ENCODE measurements at places on chromosomes 11 and 22.

- DNase-seq = no peak
These were observed 13.2 kb downstream of the MYH9 start for GRCh38 chr22:36374603-36375024.

GRCh38 chr11:80188076-80188627 is 747.3 kb upstream of the TENM4 start:
- no peak for DNase-seq

GRCh38 chr22:40118979-40119378 is 58.7 kb upstream of the TNRC6B start:
- DNase-seq = no peak

GRCh38 chr11:128407962-128408361 is 179.4 kb downstream of the ETS1 start:
- no peak for DNase-seq

DNA sequence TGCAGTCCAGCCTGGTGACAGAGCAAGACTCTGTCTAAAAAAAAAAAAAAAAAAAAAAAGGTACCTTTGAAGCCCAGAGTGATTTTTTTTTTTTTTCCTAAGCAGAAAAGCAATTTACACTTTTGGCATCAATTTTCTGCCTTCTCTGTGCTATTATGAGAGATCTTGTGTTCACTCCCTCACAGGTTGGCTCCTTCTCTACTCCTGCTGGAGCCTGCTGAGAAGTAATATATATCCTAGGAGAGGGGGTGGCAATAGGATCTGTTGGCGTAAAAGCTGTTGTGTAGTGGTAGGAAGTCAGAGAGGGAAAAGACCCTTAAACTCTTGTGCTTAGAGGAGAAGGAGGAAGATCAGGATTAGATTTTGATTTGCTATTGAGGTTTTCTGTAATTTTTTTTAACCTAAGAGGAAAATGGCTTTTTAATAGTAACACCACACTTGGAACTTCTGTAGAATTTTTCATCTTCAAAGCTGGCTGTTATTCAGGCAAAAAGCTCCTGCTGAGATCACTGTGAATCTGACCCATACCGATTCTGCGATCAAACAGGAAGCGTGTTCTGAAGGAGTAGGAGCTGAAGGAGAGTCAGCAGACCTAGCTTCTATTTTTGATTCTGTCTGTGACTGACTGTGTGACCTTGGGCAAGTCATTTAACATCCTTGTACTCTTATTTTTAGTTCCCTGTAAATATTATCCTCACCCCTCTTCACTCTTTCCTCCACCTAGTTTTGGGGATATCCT is 77.7 kb downstream of the TRIM44 start:
- DNase-seq = no peak

DNA sequence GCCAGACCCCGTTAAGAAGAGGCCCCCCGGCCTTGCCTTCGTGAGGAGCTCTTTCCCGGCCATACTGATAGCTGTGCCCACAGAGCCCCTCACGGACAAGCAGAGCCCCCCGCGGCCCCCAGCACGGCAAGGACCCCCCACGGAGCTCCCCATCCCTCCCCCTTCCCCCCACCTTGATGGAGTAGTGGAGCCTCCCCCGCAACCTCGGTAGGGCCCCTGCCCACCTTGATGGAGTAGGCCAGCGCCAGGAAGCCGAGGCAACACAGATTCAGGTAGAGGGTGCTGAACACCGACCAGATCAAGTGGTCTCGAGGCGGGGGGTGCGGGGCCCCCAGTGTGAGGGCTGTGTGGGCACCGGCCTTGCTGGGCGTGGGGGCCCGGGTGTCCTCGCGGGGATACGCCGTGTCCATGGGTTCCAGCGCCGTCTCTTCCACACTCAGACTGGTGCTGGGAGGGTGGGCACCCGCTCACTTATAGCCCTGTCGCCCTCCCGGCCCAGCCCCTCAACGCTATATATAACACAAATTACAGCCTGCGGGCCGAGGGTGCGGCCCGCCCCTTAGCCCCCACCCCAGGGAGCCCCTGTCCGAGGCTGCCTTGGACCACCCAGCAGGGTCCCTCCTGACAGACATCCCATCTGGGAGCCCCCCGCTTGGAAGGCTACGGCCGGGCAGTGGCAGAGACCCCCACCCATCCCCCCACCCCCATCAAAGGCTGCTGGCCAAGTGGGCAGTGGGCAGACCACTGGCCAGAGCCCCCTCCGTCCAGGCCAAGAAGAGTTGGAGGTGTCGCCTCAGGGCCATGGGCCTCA is at the start of gene IFITM5:
IFITM5 (minus strand) TSS at position 446 of the 811 bp plus-strand sequence; CDS start at position 410, 36 bp downstream.
- no peak for DNase-seq

DNA sequence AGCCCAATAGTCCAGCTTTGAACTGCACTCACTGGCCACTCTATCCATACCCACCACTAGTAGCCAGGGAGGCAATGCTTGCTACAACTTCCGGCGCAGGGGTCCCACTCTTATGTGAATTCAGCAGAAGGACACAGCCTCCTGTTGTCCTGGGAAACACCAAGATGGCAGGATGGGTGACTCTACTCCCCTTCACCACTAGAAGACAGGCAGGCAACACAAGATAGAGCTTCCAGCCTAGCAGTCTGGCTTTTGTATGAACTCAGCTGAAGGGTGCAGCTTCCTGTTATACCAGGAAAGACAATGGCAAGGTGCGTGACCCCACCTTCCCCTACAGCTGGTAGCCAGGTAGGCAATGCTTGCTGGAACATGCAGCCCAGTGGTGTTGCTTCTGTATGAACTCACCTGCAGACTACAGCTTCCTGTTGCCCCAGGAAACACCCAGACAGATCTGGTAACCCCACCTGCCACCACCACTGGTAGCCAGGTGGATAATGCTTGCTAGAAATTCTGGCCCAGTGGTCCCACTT is 205.2 kb upstream of the KIRREL3 start:
- no peak for DNase-seq

DNA sequence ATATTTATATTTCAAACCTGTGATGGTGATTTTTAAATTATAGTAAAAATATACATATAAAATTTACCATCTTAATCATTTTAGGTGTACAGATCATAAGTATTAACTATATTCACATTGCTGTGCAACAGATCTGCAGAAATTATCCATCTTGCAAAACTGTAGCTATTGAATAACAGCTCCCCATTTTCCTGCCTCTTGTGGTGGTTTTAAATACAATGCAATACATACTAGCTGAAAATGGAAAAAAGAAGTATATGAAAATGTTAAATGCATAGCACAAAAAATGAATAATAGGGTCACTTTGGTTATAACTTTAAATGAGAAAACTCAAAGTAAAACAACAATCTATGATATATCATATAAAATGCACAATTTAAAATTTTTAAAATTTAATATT is 130.9 kb upstream of the VPREB1 start:
- no peak for DNase-seq

- DNase-seq = no peak
These were observed 3.0 kb downstream of the ELMOD1 start for GRCh38 chr11:107593951-107594350.

DNA sequence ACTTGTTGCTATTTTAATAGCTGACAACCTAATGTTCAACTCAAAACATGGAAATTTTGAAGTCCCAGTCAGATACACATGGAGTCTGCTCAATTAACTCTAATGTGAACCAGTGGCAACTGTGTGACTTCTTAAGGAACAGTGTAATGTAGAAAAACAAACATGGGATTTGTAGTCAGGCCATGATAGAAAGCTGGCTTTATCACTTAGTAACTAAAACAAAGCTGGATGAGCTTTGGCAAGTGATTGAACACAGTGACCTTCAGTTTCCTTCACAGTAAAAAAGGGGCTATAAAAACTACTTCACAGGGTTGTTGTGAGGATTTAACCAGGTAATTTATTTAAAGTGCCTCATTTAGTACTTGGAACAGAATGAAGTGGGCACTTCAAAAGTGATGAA is 62.6 kb downstream of the PRCP start:
- no peak for DNase-seq

- no peak for DNase-seq
These were observed 28.4 kb downstream of the ARFGAP2 start for GRCh38 chr11:47148270-47148669.

DNA sequence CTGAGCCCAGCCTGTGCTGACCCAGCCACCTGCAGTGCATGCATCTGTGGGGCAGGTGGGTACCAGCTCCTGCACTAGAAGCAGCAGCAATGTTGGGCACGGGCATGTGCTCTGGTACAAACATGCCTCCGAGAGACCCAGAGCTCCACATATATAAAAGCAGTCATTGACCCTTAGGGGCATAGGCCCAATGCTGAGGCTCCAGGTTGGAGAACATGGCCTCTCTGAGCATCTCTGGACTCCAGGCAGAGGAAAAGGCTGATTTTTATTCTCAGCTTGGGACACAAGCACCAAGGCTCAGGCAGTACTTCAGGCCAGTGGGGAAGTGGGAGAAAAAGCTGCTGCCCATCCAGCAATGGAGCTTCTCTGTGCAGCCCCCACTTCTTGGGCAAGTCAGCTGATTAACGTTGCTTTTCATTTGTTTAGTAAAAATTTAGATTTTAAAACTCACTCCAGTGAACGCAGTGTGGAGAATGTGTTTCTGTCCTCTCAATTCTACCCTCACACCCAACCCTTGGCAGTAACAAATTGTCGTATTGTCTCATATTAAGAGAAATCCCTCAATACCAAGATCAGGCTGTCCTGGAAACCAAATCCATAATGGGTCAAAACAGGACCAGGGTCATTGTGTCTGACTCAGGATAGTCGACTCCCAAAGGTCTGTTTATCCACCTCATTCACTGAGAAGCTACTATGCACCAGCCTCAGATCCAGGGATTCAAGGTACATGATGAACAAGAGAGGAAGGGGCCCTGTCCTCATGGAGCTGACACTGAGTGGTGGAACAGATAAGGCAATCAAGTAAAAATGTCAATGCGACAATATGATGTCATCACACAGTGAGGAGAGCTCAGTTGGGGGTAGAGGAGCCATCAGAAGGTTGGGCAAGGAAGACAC is 50.6 kb upstream of the TOP3B start:
- DNase-seq = no peak

- DNase-seq = no peak
These were observed 20.3 kb downstream of the MB start for GRCh38 chr22:35596821-35597220.

GRCh38 chr11:131278472-131278871 is 91.9 kb upstream of the NTM start:
- no peak for DNase-seq

- DNase-seq = no peak
These were observed 1.3 kb downstream of the SLC39A13 start for GRCh38 chr11:47409440-47410369.

DNA sequence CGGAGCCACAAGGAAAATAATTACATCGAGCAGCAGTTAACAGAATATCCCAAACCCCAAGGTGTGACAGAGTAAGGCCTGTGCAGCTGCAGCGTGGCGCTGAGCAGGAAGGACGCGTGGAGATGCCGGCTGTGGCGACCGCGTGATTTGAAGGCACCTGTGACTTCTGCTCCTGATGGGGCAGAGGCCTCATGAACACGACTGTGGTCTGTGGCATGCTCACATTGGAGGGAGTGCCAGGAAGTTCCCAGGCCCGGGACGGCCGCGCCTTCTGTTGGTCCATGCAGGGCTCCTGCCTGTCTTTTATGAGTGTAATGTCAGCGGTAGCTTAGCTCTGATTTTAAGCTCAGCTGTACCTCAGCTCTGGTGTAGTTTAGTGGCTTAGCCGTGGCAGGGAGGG is 50.4 kb downstream of the TPCN2 start:
- no peak for DNase-seq

- DNase-seq = no peak
These were observed 16.8 kb upstream of the KLHL35 start for GRCh38 chr11:75449776-75450175.

DNA sequence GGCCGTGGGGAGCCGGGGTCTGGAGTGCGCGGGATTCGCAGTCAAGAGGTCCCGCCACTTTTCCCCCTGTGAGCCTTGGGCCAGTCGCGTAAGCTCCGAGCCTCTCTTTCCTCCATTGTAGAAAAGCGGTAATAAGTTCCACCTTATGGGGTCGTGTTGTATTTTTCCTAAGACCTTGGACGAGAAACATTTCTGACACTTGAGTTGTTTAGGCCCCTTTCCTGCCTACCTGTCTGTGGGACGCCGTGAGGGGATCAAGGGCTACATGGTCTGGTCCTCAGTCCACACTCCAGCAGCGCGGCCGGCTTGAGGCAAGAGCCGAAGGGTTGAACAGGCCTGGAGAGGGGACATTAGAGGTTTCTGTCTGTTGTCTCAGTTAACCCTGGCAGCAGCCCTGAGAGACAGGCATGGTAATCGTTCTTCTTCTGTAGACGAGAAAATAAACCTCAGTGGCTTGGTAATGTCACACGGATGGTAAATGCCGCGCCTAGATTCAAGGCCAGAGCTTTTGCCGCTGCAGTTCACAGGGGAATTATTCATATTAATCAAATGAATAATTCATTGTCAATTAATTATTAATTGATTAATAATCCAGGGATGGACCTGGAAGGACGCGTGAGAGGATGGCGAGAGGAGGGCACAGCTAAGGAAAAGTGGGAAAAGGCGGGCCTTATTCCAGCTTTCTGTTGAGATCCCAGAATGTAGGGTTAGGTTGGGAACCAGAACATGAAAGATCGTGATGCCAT is 545 bp downstream of the FEN1 start:
- DNase-seq = no peak

DNA sequence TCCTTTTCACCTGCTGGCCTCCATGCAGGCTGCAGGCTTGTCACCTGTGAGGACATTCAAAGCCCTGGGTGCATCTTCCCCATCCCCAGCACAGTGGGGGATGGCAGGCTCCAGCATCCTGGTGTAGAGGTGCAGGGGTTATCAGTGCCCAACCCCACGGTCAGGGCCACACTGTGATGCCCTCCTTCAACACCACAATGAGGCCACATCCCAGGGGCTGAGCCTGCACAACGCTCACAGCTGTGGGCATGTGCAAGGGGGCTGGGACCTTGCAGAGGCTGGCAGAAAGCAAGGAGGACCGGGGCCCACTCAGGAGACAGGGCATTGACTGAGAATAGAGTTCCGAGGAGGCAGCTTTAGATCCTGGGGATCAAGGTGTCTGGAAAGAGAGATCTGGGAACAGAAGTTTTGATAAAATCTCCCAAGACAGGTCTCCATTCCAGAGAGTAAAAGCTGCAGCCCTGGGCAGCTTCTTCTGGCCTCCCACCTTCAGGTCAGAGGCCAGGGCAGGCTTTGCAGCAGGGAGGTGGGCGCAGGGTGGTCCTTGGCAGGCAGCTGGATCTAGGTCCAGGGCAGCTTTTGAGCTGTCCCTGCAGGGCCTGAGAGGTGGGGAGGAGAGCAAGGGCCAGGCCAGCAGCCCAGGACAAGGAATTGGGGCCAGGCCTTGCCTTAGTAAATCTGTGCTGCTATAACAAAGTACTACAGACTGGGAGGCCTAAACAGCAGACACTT is 250.8 kb upstream of the B3GAT1 start:
- DNase-seq = no peak

- no peak for DNase-seq
These were observed 5.3 kb downstream of the CD44 start for GRCh38 chr11:35144136-35144741.

DNA sequence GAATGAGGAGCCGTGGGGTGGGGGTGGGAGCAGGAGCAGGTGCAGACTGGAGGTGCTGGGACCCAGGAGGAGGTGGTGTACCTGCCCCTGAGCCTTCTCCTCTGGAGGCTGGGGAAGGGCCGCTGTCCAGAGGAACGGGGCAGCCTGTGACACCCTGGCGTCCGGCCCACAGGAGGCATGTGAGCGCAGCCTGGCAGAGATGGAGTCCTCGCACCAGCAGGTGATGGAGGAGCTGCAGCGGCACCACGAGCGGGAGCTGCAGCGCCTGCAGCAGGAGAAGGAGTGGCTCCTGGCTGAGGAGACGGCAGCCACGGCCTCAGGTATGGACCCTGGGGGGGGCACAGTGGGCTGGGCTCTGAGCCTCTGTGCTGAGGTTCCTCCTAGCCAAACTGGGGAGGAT is 42.2 kb upstream of the GCAT start:
- DNase-seq = no peak

- DNase-seq = no peak
These were observed 26.2 kb upstream of the GAL start for GRCh38 chr11:68658097-68658496.

GRCh38 chr11:109956124-109956793 is 136.9 kb upstream of the ZC3H12C start:
- DNase-seq = no peak

All from DMS 273 treated with DMSO at 0.1 percent for 48 hours (cell line).